ENCODE measurements at places on chromosomes 2 and 18. TPM values are rescaled to one million over a fixed set of nuclear protein-coding genes. Genes with fewer than 3 reads are reported as not detected.

The IL1RL2 gene
- 1.5 TPM for total RNA-seq

GRCh38 chr2:100817388-100817985 lies 2.5 kb upstream of the NPAS2 start:
- H3K36me3 ChIP-seq: no peaks in the 10 kb centered on the region
- H3K4me3 ChIP-seq: no peak overlapping the region
- DNase-seq: no peak
- H3K27me3 ChIP-seq: no peaks in the 10 kb centered on the region
- peaks cover 37% of the 10 kb centered on the region for H3K4me1 ChIP-seq

DNA sequence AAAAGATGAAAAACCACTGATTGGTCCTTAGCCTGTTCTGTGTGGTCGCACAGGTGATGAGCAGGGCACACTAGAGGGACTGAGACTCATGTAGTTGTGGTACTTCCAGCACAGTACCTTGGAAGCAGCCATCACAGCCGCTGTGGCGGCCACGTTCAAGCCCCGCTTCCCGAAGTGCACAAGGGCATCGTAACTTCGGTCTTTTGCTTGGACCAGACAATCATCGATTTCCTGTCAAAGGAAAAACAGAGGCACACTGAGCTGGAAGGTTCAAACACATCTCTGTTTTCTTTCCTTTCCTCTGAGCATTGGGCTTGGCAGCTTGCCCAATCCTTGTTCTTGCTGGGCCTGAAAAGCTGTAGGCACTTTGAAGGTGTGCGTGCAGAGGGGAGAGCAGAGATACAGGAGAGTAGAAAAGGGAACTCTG lies 52.6 kb downstream of the MRPL35 start:
- H3K27me3 ChIP-seq: no peaks in the 10 kb centered on the region
- no peak overlapping the region for H3K4me3 ChIP-seq
- H3K27ac ChIP-seq: peak overlapping the region; percentile 21
- no peaks in the 10 kb centered on the region for H3K36me3 ChIP-seq
- peaks cover 11% of the 10 kb centered on the region for H3K4me1 ChIP-seq

DNA sequence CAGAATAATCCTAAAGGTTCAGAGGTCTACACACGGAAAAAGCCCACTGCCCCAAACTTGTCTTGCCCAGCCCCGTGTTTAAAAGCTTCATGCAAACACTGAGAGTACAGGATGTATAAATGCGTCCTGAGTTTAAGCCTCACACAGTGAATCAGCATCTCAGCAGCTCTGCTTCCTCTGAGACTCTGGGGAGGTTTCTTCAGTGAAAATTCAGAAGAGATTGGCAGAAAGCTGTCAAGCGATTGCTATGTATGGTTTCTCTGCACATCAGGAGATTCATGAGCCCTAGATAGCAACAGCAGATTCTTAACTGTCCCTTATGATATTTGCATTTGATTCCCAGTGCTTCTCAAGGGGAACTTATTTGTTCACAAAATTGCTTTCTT lies 27.1 kb downstream of the CRACDL start:
- peaks cover 9% of the 10 kb centered on the region for H3K4me1 ChIP-seq
- no peak overlapping the region for H3K27ac ChIP-seq
- H3K36me3 ChIP-seq: no peaks in the 10 kb centered on the region
- no peaks in the 10 kb centered on the region for H3K27me3 ChIP-seq

- no peak overlapping the region for H3K27ac ChIP-seq
- H3K36me3 ChIP-seq: peaks cover 17% of the 10 kb centered on the region
- no peak overlapping the region for H3K4me3 ChIP-seq
- no peak for DNase-seq
- peaks cover 8% of the 10 kb centered on the region for H3K4me1 ChIP-seq
These were observed 5.7 kb downstream of the GPATCH11 start for GRCh38 chr2:37090019-37090477.

- DNase-seq: no peak
- H3K4me1 ChIP-seq: peaks cover 4% of the 10 kb centered on the region
- H3K27me3 ChIP-seq: no peaks in the 10 kb centered on the region
- H3K36me3 ChIP-seq: no peaks in the 10 kb centered on the region
- H3K4me3 ChIP-seq: no peak overlapping the region
- no peak overlapping the region for H3K27ac ChIP-seq
These were observed 355.6 kb downstream of the PARD3B start for GRCh38 chr2:204900910-204901309.

The SANBR gene
- total RNA-seq: 5.4 TPM

DNA sequence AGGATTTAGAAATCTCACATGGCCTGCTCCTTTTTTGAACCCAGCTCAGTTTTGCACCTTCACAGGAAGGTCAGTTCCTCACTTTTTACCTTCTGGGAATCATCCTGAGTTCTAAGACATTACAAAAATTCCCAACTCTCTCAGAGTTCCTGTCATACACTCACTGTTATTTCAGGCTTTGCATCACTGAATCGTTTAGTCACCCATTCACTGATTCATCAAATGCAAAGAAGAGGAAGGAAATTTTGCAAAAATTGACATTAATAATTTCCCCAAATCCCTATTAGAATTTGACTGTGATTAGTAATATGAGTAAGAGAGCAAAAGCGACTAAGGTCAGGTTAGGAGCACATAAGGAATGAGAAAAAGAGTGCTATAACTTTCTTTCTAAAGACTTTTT lies 197.5 kb downstream of the PDE1A start:
- H3K36me3 ChIP-seq: no peaks in the 10 kb centered on the region
- no peaks in the 10 kb centered on the region for H3K27me3 ChIP-seq
- no peaks in the 10 kb centered on the region for H3K4me1 ChIP-seq
- no peak overlapping the region for H3K27ac ChIP-seq
- no peak for DNase-seq

GRCh38 chr2:112755444-112755843 lies 9.0 kb downstream of the CKAP2L start:
- H3K36me3 ChIP-seq: no peaks in the 10 kb centered on the region
- no peak overlapping the region for H3K27ac ChIP-seq
- peaks cover 6% of the 10 kb centered on the region for H3K4me1 ChIP-seq
- no peak for DNase-seq

The BABAM2 gene
- 40.1 TPM for total RNA-seq

GRCh38 chr2:84800194-84800805 lies 80.6 kb downstream of the TRABD2A start:
- no peaks in the 10 kb centered on the region for H3K27me3 ChIP-seq
- no peak overlapping the region for H3K4me3 ChIP-seq
- DNase-seq: no peak
- H3K4me1 ChIP-seq: no peaks in the 10 kb centered on the region
- no peaks in the 10 kb centered on the region for H3K36me3 ChIP-seq

All from transverse colon (tissue), 4 donors.